ENCODE measurements at places on chromosomes 5 and 9. TPM values are rescaled to one million over a fixed set of nuclear protein-coding genes. Genes with fewer than 3 reads are reported as not detected.

The ENG gene
- total RNA-seq: 378 TPM

The ERAP2 gene
- 7.0 TPM for total RNA-seq

The ADRB2 gene
- total RNA-seq: 13.3 TPM

The ASPN gene
- not detected for total RNA-seq

The LCN1 gene
- not detected for total RNA-seq

The DNLZ gene
- total RNA-seq: 44.2 TPM

The GZMA gene
- total RNA-seq: not detected

Data from mammary microvascular endothelial cell (primary cell).